Kidney glomerular epithelial cell (primary cell): ENCODE measurements at places on chromosomes 7 and 10.

DNA sequence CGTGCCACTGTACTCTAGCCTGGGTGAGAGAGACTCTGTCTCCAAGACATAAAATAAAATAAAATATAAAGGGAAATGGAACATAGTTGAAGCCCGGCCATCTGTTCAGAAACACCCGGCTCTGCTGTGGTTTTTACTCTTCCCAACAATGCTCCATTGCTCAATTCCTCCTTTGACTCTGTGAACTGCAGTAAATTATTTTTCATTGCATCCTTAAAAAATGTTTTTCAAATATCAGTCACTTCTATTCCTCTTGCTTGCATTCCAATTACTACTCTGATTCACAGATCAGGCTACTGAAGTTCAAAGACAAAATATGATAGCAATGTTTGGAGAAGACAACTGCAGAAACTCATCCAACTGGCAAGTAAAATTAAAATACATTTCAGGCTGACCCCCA is 983.0 kb downstream of the SORCS1 start:
- peak; percentile 13 for DNase-seq

DNA sequence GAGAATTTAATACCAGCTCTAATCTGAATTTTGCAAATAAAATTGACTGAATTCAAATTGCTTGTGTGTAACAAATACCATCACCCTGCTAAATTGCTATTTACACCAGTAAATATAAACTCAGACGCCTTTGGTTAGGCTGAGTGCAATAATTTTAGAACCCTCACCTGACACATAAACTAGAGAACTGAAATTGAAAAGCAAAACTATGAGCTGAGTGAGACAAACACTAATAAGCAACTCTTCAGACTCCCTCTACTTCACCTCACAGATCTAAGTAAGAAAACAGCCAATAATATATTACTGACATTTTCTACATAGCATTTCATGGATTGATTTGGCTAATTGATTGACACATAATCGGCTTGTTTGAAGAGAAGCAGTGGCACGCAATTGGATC is 621.2 kb downstream of the REEP3 start:
- DNase-seq = no peak

GRCh38 chr10:43130770-43131171 is 7.5 kb upstream of the CSGALNACT2 start:
- DNase-seq = no peak

GRCh38 chr10:62231805-62232204 is 36.8 kb downstream of the RTKN2 start:
- peak; percentile 54 for DNase-seq

DNA sequence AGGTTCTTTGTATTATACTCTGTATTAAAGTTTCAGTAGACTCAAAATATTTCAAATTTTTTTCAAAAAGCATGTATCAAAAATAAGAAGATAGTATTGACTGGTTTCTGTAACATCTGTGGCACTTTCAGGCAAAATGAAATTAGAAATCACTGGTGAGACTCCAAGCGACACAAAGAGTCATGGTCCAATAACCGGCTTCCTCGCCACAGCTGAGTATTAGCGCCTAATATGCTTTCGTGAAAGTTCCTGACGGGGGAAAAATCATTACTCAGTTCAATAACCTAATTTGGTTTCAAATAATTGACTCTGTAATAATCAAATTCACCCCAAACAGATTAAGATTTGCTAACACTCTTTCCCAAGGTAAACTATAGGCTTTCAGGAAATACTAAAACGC is 13.4 kb downstream of the TMEM209 start:
- no peak for DNase-seq

DNA sequence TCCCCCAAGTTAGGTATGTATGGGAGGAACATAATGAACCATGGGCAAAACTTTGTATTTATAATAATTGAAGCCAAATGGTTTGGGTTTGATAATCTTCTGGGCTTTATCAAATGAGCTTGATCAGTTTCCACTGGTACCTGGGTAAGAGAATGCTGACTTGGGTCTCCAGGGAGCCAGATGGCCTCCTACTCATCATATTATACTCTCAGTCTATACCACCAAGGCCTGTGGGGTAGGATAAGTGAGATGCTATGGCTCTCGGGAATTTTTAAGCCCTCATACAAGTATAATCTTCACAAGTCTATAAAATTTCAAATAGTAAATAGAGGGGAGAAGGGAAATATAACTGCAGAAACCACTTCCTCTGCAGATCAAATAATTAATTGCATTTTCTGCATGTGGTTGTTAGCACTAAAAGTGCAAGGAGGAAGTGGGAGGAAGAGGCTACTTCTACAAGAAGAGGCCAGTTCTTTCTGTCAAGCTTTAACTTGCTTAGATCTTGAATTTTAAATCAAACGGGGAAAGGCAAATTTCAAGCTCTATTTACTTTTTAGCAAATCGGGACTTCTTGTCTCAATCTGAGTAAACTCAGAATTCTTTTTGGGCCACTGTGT is 349.0 kb downstream of the SORCS1 start:
- DNase-seq = no peak

GRCh38 chr10:77899080-77899477 is 27.5 kb downstream of the DLG5 start:
- peak; percentile 10 for DNase-seq

DNA sequence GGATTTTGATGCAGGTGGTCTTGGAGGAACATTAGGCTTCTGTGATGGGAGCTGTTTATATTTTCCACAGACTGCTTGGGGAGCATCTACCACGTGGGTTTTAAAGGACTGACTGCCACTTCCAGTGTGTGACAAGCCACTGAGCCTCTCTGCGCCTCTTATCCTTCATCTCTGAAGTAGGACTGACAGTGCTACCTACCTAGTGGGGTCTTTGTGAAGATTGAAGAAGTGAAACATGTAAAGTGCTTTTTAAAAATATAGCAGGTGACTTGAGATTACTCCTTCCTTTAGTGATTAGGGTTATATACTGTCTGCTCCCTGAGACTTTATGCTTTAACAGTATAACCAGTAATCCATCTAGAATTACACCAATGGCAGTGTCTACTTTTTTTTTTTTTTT is 29.9 kb downstream of the NKX2-3 start:
- DNase-seq = no peak

DNA sequence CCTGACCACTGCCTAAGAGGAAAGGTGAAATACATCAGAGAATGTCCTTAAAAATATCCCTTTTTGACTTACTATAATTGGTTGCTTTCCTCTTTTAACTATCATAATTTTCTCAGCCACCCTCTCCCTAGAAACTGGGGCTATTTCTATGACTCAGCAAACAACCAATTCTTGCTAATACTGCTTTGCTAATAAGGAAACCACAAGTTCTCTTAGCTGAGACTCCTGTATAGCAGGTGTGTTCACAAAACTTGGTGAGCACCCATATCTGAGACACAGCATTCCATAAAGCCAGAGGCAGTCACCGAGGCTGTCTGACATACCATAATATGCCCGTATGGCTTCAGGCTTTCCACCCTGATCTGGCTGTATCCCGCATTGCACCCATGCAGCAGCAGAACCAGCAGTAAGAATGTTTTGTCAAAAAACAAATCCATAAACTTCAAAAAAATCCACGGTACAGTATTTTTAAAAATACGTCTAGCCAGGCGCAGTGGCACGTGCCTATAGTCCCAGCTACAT is 191.7 kb upstream of the C7orf33 start:
- no peak for DNase-seq

- peak; percentile 83 for DNase-seq
Measured at GRCh38 chr7:5596046-5596895, 172.6 kb upstream of the TNRC18 start.

- peak; percentile 88 for DNase-seq
Measured at GRCh38 chr10:21399392-21400035, 126.0 kb downstream of the SKIDA1 start.
